GM12865 (cell line): ENCODE measurements at places on chromosomes 1 and 21.

GRCh38 chr1:206679738-206680211 is 4.9 kb upstream of the MAPKAPK2 start:
- peak; percentile 85 for DNase-seq

GRCh38 chr1:30618335-30618747 is 105.0 kb downstream of the MATN1 start:
- DNase-seq: no peak

DNA sequence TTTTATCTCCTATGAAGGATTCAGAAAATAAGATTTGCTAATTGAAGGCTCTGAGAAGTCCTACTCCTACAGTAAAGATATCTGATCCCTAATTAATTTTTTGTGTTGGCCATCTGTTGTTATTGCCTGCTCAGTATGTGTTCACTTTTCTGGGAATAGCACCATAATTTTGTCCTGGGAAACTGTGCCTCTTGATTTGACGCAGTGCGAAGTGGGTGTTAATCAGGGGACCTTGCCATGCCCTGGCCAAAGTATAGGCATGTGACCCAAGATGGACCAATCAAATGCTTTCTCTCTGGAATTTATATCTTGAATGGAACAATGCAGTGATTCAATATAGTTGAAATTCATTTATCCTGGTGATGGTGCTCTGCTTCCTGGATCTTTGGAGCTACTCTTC is 30.4 kb upstream of the GNG12 start:
- DNase-seq: no peak

GRCh38 chr1:54006508-54006907 is 11.5 kb downstream of the LDLRAD1 start:
- no peak for DNase-seq

DNA sequence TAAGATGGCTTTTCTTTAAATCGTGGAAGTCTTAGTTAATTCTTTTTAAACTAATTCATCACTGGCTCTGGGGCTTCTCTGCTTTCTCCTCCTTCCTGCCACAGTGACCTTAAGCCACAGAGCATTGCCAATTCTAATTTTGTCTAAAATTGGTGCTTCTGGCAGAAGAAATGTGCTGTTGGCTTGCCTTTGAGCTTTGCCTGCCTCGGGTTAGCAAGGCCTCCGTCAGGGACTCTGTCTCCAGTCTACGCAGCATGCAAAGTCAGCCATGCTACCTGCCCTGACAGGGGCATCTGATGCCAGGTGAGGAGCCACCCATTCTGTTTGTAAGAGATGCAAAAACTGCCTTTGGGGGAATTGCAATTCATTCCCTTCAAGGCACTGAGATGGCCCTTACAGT is 25.2 kb downstream of the CLDN14 start:
- no peak for DNase-seq

- DNase-seq: no peak
Observed at GRCh38 chr1:27652111-27652864, 17.3 kb upstream of the FGR start.

DNA sequence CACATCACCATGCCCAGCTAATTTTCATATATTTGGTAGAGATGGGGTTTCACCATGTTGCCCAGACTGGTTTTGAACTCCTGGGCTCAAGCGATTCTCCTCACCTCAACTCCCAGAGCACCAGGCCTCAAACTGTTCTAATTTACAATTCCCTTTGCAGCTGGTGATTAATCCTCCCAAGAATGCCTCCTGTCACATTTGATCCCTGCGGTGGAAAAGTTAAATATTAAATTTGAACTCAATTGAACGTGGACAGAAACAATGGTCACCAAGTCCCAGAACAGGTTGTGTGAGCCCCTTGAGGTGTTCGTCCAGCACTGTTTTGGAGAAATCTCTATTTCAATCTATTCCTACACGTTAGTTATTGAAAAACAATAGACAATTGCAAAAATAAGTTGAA is 2.0 kb upstream of the ANKRD35 start:
- no peak for DNase-seq

DNA sequence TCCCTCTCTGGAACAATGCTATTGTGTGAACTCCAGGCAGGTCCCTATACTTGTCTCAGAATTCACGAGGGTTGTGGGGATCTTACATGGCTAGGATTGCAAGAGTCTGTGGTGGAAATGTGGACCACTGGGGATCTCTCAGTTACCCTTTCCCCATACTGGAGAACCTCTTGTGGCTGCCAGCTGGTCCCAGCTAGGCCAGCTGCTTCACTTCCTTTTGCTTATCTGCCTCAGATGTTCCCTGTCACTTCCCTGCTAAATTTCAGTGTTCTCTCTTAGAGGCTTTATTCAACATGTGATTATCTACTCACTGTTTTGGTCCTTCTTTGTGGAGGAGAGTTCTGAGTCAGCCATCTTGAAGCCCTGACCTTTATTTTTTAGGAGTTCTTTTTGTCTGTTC is 75.9 kb upstream of the SAMD13 start:
- DNase-seq: no peak
